Fibroblast of skin of left quadriceps (primary cell): ENCODE measurements at places on chromosomes 2 and 18.

DNA sequence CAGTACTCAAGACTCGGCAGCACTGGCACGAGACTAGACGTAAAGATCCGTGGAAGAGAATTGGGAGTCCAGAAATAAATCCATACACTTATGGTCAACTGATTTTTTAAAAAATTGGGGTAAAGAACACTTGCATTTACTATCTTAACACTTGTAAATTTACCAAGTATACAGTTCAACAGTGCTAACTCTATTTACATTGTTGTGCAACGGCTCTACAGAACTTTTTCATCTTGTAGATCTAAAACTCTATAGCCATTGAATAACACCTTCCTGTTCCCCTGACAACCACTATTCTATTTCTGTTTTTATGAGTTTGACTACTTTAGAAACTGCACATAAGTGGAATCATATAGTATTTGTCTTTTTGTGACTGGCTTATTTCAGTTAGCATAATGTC is 129.4 kb upstream of the SP3 start:
- DNase-seq = no peak

DNA sequence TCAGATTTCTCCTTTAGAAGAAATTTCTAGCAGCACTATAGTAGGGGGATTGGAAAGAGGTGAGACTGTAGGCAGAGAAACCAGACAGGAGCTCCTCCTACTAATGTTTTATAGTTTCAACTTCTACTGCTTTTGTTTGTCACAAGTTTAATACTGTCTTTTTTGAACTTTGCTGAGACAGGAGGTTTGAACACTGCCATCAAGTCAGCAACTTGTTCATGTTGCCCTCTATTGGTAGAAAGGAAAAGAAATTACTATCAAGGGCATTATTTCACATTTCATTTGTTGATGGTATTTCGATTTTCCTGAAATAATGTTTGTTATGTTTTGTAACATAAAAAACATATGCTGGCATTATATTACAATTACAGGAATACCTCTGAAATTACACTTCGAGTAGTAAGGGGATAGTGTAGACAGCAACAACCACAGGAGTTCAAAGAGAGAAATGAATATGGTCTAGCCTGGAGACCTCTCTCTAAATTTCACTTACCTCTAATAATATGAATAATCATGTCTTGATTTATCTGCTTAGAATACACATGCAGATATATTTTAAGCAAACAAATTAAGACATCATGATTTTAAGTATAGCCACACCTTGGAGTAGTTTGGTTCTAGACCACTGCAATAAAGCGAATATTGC is 12.4 kb upstream of the CCDC88A start:
- no peak for DNase-seq

DNA sequence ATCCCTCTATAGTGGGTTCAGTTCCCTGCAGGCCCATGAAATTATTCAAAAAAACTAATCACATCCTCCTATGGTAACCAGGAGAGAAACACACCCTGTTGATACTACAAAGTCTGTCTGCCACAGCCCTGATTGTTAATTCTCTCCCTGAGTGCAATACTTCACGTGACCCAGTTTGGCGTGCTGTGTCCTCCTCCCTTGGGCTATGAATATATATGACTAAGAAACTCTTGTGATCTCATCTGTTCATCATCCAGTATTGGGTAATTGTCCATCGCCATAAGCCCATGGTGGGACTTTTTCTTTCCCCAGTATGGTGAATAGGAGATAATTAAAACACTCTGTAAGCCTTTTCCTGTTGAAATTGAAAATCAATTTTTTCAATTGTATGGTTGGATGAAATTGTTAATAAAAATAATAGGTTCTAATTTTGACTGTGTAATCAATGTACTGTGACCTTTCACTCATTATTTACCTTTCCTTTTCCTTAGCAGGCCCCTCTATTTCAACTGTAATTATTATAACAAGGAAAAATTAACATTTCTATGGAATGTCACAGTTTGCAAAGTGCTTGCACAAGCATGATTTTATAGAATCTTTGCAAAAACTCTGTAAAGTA is 1822.6 kb downstream of the SUCLG1 start:
- DNase-seq = peak; percentile 4

DNA sequence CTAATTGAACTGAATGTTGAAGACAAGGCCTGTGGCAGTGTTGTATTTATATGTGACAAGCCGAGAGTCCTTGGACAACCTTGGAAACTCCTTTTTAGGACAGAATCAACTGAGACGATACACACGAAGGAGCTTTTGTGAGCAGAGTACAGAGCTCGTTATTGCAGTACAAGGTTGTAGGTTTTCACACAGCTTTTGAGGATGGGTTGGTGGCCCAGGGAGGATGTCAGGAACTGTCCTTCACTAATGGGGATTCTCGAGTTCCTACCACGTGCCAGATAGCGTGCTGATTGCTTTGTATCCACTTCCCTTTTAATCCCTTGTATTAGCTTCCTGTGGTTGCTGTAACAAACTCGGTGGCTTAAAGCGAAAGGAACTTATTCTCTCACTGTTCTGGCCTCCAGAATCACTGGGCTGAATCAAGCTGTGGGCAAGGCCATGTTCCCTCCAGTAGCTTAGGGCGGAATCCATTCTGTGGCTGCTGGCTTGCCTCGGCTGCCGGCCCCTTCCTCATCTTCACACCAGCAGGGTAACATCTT is 20.2 kb downstream of the INPP4A start:
- DNase-seq = no peak

GRCh38 chr2:168145426-168146310 is 101.7 kb downstream of the STK39 start:
- no peak for DNase-seq

DNA sequence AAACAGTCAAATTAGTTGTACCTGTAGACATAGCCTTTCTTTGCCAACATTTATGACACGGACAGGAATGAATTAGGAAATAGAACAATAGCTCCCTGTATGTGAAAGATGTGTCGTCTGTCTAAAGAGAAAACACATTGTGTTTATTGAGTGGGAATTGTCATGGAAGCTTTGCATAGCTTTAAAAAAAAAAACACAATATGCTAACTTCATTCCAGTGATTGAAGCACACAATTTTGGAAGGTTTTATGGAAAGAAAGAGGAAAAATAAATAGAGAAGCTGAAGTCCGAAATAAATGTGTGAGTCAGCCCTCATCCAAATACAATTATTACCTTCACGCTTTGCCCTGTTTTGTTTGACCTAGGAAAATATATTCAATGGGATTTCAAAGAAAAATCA is 1095.7 kb downstream of the TSN start:
- no peak for DNase-seq

- DNase-seq = no peak
Observed at GRCh38 chr2:46848447-46848846, 67.2 kb downstream of the MCFD2 start.

- DNase-seq = peak; percentile 29
Observed at GRCh38 chr2:212912445-212913103, 238.8 kb downstream of the IKZF2 start.

DNA sequence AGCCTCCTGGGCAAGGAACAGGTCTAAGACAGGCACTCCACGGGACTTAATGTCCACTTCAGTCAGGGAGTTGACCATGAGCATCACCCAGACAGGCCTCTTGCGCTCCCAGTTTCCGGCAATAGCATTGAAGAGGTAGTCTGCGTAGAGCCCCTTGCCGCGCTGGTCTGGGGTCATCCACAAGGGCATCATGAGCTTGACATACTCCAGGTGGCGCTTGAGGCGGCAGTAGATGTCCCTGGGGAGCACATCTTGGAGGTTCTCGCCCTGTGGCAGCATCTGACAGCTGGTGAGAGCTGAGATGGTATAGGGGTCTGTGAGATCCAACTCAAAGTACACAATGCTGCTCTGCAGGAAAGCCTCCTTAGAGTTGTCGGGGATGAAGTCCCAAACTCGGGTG is 10.6 kb downstream of the TRABD2A start:
- DNase-seq = no peak

DNA sequence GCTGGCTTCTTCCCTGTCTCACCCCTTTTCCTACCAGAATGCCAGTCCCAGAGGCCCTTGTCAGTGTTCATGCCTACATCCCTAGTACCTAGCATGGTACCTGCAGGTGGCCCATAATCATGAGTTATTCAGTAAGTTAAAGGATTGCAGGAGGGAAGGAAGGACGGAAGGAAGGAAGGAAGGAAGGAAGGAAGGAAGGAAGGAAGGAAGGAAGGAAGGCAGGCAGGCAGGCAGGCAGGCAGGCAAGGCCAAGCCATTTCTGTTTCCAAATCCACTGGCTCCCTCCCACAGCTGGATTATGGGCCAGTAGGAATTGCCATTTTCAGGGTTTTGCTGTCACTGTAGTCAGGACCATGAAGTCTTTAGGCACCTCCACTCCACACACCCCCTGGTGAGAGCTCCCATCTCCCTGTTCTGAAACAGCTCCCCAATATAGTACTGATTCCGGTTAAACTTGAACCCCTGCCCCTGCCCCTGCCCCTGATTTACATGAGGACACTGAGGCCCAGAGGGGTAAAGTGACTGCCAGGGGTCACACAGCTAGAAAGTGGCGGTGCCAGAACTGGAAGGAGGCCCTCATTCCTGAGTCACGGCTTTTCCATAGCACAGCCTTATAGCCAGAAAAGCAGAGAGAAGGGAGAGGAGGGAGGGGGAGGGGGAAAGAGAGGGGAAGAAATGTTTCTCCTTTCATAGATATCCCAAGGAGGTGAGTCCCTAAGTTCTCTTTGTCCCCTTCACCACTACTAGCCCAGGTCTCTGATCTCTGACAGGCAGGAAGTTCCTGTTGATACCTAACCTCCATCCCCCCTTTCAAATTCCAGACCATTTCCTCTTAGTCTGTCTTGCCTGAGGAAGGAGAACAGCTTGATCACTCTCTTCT is 12.2 kb upstream of the TNS1 start:
- no peak for DNase-seq

DNA sequence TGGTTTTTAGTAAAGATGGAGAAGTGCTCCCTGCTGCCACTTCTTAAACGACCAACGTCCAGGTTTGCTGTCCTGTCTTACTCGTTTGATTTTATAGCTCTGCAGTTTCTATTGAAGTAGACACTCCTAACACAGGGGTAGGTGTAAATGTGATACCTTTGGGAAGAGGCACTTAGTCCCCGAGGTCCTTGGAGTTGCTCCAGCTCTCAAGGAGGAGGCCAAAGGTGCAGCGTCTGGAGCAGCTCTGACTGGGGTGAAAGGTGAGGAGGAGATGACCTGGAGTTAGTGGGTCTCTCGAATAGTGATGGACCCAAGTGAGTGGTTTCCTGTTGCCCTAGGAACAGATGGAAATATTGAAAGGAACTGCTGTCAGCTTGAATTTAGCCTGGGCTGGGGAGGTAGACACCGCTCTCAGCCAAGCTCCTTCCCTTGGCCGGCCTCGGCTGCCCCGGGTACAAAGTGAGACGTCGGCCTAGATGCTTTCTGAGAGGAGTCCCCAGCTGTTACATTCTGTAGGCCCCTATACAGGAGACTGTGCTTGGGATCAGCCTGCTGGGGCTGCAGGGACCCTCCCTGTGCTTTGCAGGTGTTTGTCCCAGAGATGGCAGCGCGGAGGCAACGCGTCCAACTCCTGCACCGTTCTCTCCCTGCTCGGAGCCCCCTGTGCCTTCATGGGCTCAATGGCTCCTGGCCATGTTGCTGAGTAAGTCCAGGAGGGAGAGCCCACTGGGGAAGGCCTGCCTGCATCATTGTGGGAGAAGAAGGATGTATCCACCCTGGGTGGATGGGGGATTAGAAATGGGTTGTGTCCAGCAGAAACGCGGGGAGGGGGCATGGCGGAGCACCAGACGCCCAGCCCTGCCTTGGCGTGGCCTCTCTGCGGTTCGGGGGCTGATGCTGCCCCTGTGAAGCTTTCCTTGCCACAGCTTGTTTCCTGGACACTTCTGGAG is 5.4 kb downstream of the KHK start:
- no peak for DNase-seq

- no peak for DNase-seq
Observed at GRCh38 chr2:168948621-168949212, 47.6 kb downstream of the G6PC2 start.

DNA sequence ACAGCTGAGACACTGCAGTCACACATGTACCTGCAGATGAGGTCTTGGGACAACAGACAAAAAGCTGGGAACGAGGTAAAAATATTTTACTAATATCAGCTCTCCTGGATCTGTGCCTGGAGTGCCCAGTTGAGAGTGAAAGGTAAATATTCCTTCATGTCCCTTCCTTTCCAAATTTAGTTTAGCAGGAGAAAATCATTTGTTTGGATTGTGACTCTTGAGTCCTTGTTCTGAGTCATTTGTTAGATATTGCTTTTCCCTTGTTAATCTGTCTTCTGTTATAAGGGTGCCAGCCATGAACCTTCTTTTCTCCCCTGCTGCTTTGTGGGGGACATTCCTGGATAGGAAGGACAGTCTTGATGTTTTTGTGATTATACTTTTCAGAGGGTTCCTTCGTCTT is 329.2 kb downstream of the DSC3 start:
- DNase-seq = no peak

GRCh38 chr18:72206814-72207213 is 337.3 kb downstream of the CBLN2 start:
- DNase-seq = no peak

GRCh38 chr2:140580532-140581151 is 1550.2 kb downstream of the LRP1B start:
- DNase-seq = no peak

GRCh38 chr2:57990118-57990725 is 56.4 kb upstream of the VRK2 start:
- DNase-seq = no peak

DNA sequence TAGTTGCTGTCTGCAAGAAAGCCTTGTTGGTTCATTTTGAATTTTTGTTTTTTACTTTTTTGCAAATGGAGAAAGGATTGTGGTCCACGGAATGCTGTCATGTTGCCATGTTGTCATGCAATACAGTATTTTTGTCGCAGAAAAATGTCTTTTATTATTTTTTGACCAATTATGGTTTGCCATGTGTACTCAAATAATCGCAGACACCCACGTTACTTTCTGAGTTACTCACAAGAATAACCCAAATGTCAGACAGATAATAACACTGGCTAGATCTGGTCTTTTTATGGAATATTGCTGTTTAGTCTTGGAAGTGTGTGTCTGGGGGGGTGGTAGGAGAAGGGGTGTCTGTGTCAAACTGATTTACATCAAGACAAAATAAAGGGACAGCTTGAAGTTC is 188.9 kb downstream of the LTBP1 start:
- no peak for DNase-seq

DNA sequence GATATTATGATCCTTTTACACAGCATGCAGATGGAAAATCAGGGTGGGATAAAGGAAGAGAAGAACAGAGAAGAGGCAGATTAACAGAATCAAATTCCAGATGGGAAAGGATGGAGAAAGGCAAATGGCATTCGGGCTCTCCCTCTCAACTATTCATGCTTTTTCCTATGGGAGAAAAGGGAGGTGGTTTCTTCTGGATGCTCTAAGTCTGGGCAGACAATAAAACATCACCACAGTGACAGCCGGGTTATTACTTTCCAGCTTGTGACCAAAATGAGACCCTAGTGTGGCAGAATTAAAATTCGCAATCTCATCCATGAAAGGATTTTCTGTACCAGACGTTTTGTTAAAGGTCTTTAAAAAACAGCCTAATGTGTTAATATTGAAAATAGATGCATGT is 440.7 kb downstream of the RND3 start:
- no peak for DNase-seq

- DNase-seq = no peak
Observed at GRCh38 chr2:45005261-45006002, 3.8 kb downstream of the SIX2 start.
